Activated CD4-positive, alpha-beta T cell treated with anti-CD3 and anti-CD28 coated beads, Interleukin-2, amount 50 U/mL, for 1 hour (primary cell): ENCODE measurements at places on chromosomes 3 and 15.

DNA sequence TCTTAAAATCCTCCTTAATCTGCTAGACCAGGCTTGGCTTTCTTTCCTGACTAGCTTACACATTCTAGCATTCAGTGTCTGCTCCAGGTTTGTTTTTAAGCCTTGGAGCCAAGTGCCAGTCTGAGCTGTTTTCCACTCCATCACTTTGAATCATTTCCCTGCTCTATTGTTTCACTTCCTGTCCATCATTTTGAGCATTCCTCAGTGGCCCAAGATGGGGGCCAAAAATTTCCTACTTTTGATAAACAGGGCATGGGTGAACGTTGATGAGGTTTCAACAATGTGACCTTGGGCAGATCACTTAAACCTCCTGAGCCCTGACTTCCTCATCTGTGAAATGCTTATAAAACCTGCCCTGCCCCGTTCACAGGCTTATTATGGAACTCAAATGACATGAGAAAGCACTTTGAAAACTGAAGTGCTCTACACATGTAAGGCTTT is 4.4 kb downstream of the CYP19A1 start:
- DNase-seq = no peak

DNA sequence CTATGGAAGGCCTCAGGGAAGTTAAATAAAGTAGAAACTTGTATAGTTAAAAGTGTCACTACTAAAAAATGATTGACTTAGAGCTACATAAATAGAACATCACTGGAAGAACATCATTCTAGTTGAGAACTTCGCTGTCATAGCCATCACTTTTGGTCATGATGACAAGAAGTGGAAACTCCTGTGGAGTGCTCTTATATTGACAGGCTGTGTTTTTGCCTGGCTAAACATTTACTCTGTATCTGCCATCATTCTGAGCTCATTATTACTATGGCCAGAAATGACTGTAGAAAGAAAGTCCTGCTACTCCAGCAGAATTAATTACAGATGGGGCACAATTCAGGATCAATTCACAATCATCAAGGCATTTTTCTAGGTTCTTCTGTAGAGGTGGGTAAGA is 165.1 kb upstream of the GOLIM4 start:
- DNase-seq = no peak

DNA sequence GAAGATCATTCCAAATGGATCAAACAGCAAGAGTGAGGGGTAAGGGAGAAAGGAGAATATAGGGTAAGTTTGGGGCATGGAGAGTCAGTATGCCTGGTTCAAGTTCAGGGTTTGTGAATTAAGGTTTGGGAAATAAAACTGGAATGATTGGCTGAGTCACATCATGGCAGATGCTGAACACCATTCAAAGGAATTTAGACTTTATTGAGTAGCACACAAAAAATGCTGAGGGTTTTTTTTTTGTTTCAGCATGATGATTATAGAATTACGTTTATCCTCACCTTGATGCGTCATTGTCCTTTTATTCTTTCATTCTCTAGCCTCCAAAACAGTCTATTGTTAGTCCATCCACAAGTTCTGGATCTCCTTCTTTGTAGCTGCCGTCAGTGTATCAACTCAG is 220.0 kb upstream of the UMPS start:
- DNase-seq = no peak

- DNase-seq = no peak
Observed at GRCh38 chr3:181912384-181912783, 200.7 kb downstream of the SOX2 start.

DNA sequence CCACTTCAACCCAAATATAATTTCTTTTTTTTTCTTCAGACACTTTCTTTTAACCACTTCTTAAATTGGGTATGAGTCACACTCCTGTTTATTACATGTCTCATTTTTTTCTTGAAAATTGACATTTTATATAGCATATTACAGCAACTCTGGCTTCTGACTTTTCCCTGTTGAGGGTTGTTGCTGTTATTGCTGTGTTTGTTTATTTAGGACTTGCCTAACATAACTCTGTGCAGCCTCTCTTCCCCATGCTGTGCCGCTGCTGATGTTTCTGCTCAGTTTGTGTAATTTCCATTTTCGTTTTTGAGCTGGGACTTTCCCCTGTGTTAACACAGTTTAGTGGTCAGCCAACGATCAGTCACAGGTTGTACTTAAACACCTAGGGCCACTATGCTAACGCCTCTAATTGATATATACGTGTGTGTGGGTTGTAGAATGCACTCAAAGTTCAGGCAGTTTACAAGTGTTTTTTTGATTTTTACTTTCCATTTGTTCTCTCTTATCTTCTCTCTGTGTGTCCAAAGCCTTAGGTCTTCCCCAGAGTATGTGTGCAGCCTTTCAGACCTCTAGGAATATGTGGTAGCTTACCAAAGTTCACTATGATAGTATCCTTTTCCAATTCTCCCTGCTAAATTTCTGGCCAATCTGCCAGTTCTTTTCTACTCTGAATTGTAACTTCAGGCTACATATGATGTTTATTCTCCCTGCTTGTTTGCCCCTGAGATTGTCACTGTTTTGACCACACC is 337.2 kb downstream of the ZBTB20 start:
- DNase-seq = no peak
